Type B pancreatic cell (in vitro differentiated cells): ENCODE measurements at places on chromosomes 16 and 17. TPM values are rescaled to one million over a fixed set of nuclear protein-coding genes. Genes with fewer than 3 reads are reported as not detected.

NAGS gene
- 1.9 and 2.1 TPM in 2 replicates for total RNA-seq

VASN gene
- total RNA-seq: 9.7 and 29.0 TPM in 2 replicates

PRKCA gene
- total RNA-seq: 13.4 and 16.1 TPM in 2 replicates

ACSM2A gene
- total RNA-seq: 0.14 and 1.8 TPM in 2 replicates

BANP gene
- 28.3 and 36.9 TPM in 2 replicates for total RNA-seq

SMPD3 gene
- 4.5 and 9.8 TPM in 2 replicates for total RNA-seq

TPPP3 gene
- total RNA-seq: 39.3 and 44.5 TPM in 2 replicates
